Stimulated activated CD8-positive, alpha-beta memory T cell treated with anti-CD3 and anti-CD28 coated beads, Interleukin-4, amount 100 ng/mL, for 1 hour (primary cell): ENCODE measurements at places on chromosomes 7 and 10.

- no peak for DNase-seq
These were observed 246.4 kb upstream of the MKLN1 start for GRCh38 chr7:131081308-131081707.

- DNase-seq: no peak
These were observed 5.5 kb upstream of the ZNF117 start for GRCh38 chr7:64996305-64996704.

- no peak for DNase-seq
These were observed 257.1 kb upstream of the KIAA1217 start for GRCh38 chr10:23951841-23952240.

- DNase-seq: no peak
These were observed 111.1 kb downstream of the MDFIC start for GRCh38 chr7:115032715-115033703.

DNA sequence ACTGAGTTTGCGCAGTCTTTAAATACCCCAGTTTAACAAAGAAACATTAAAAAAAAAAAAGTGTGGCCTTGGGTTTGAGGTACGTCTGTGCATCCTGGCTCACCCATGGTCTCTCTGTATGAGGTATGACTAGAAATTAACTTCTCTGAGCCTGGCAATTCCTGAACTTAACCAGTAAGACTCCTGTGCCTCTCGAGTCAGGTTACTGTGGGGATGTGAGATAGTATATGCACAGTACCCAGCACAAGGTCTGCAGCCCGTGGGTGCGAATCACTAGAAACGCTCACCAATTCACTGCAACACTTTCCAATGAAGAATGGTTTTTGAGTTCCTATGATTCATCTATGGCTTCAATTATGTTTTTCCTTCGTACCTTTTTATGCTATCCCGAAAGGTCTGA lies 149.9 kb downstream of the SFMBT2 start:
- DNase-seq: no peak

GRCh38 chr10:128267581-128267980 lies 141.4 kb upstream of the MKI67 start:
- DNase-seq: no peak

GRCh38 chr10:33238643-33239042 lies 95.8 kb downstream of the NRP1 start:
- DNase-seq: no peak

DNA sequence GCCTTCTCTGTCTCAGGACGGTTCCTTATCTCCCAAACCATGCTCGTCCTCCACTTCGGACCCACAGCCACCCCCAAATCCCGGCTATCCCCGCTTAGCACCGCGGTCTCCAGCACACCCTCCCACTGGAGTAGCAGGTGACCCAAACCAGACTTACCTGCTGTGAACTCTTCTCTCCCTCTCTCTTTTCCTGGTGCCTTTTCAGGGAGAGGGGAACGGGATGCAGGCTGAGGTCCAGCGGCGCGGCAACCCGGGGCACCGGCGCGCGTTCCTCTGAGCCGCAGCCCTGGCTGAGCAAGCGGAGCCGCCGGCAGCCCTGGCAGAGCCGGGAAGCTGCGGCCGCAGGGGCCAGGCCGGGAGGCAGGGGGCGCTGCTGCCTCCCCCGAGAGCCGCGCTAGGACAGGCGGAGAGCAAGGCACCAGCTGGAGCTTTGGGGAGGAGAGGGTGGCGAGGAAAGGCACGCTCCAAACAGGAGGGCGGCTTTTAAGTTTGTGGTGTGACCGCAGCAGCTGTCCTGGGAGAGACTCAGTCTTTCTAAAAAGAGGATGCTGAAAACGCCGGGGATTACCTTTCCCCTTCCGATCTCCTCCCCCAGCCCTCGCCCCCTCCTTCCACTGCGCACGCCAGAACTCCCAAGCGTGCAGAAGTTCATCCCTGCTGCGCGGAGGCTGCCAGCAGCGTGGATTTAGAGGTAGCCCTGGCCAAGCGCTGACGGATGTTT lies at the start of gene SEMA3D:
TSS of gene SEMA3D (minus strand) at position 536 of the 721 bp plus-strand sequence. CDS start 65,165 bp downstream, outside the sequence.
- DNase-seq: no peak

DNA sequence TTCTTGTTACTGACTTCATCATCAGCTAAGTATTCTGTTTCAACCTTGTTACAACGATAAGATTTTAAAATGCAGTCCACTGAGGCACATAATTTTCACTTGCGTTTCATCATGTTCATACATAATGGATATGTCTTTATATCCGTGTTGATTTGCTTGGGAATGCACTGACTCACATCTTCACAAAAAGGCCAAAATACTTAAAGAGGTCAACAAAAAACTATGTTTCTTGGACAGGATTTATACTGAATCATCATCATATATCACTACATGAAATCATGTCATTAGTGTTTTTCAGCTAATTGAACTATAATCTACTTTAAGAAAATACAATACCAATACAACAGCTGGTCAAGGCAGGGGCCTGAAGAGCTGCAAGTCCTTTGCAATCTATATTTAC lies 324.5 kb upstream of the KLF6 start:
- no peak for DNase-seq

DNA sequence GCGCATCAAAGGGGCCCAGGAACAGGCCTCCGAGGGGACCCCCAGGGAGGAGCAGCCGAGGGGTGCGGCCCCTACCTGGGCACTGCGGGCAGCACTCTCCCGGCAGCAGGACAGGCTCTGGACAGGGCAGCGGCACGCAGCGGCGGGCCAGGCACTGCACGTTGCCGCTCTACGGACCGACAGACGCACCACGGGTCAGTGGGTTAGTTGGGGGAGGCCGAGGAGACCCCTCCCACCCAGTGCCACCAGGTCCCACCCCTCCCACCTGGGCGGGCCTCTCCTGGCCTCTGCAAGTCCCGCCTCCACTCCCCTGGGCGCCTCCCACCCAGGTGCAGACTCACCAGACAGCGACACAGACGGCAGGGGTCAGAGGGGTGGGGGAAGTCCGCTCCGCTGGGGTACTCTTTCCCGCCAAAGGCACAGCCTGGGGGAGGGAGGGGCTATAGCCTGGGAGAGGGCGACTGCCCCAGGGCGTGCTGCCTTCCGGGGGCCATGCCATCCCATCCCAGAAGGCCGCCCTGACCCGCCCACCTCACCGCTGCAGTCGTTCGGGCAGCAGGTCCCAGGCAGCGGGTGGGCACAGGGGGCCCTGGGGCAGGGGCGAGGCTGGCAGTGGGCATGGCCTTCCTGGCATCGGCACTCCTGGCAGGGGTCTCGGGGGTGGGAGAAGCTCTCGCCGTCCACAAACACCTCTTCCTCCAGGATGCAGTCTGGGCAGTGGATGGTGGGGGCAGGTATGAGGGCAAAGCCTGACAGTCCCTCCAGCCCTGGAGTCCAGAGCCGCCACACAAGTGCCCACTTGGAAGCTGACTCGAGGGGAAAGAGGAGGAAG lies 19.2 kb downstream of the KCP start:
- no peak for DNase-seq

- DNase-seq: no peak
These were observed 81.2 kb downstream of the PARP12 start for GRCh38 chr7:139981511-139981895.

GRCh38 chr10:28922127-28922526 lies 244.8 kb downstream of the BAMBI start:
- no peak for DNase-seq

- DNase-seq: no peak
These were observed at the start of gene FGFBP3 for GRCh38 chr10:91909117-91909677. TSS of gene FGFBP3 (minus strand) at chr10:91909486. CDS start at chr10:91908969, 517 bp downstream.

- DNase-seq: no peak
These were observed 310.1 kb downstream of the MDFIC start for GRCh38 chr7:115232041-115232440.

GRCh38 chr7:25882151-25882773 lies 269.7 kb upstream of the NFE2L3 start:
- DNase-seq: no peak

DNA sequence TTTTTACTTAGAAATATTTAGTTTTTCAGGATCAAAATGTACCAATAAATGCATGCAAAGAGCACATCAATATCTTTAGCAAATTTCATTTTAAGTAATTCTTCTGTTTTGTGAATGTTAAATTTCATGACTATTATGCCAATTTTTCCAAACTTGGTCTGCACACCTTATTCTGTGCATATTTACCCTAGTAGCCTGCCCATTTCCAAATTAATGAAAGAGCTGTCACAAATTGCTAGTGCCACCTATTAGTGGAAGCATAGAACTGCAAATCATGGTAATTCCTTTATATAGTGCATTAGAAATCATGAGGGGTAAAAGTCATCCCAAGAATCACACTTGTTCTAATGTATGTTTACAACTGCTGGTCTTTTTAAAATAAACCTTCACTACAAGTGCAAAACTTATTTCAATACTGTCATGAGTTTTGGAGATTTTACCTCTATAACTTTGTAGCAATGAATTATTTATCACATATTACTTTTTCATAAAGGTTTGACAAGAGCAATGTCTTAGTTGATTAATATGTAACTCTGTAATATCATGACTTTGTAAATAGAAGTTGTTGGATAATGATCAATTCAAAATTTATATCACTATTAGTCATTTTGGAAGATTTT lies 5.7 kb downstream of the SEMA3A start:
- DNase-seq: no peak

- no peak for DNase-seq
These were observed 397.5 kb downstream of the KCNMA1 start for GRCh38 chr10:77240041-77240652.

GRCh38 chr10:70540089-70540788 lies 61.7 kb downstream of the PALD1 start:
- no peak for DNase-seq

- no peak for DNase-seq
These were observed 4.6 kb downstream of the HSPA12A start for GRCh38 chr10:116737627-116738327.

GRCh38 chr7:67348171-67348570 lies 351.5 kb downstream of the TYW1 start:
- no peak for DNase-seq

DNA sequence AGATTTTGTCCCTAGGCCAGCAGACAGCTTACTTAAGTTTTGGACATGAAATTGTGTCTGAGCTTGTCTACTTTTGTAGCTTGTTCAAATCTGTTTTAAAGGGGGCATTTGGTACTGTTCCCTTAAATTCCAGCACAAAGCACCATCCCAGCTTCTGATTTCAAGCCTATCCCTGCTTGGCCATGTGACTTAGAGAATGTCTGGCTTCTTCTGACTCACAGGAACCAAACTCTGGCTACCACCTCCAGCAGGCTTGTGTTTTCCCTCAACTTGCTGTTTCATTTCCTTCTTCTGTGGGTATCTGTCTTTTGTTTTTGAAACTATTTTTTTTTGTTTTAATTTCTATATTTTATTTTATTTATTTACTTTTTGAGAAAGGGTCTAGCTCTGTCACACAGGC lies 97.9 kb upstream of the FZD8 start:
- no peak for DNase-seq

- DNase-seq: no peak
These were observed 20.2 kb upstream of the NKX6-2 start for GRCh38 chr10:132806110-132806509.

GRCh38 chr7:133360201-133360600 lies 107.3 kb downstream of the EXOC4 start:
- no peak for DNase-seq

- DNase-seq: no peak
These were observed 200.5 kb upstream of the KIAA1217 start for GRCh38 chr10:24008164-24009091.

GRCh38 chr10:127907411-127908105 lies 655 bp downstream of the PTPRE start:
- no peak for DNase-seq

- no peak for DNase-seq
These were observed 8.5 kb downstream of the LRRC18 start for GRCh38 chr10:48931188-48931587.

GRCh38 chr7:95669513-95669912 lies 73.2 kb upstream of the PDK4 start:
- DNase-seq: no peak

GRCh38 chr7:94055963-94056362 lies 51.8 kb upstream of the BET1 start:
- no peak for DNase-seq

GRCh38 chr7:138021889-138022288 lies 20.0 kb upstream of the CREB3L2 start:
- no peak for DNase-seq

DNA sequence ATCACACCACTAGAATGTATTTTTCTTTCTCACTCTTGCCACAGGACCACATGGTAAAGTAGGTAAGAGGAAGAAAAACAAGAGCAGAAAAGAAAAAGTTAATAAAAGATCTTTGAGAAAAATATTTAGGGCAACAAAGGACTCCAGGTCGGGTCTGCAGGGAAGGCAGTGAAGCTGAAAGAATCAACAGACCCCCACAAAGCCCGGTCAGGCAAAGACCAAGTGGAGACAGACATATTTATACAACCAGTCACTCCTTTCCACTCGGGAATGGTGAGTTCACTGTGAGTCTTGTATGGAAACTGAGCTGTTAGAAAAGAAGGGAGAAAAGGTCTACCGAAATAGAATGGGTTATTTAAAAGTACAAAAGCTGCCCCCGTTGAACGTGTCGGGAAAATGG lies 28.0 kb downstream of the RSU1 start:
- no peak for DNase-seq

GRCh38 chr7:30934225-30934624 lies 22.6 kb downstream of the AQP1 start:
- DNase-seq: no peak
